ENCODE measurements at places on chromosomes 13 and 19. TPM values are rescaled to one million over a fixed set of nuclear protein-coding genes. Genes with fewer than 3 reads are reported as not detected.
A peak's percentile ranks its signal among the peaks of the same experiment; 100 is the strongest.

DNA sequence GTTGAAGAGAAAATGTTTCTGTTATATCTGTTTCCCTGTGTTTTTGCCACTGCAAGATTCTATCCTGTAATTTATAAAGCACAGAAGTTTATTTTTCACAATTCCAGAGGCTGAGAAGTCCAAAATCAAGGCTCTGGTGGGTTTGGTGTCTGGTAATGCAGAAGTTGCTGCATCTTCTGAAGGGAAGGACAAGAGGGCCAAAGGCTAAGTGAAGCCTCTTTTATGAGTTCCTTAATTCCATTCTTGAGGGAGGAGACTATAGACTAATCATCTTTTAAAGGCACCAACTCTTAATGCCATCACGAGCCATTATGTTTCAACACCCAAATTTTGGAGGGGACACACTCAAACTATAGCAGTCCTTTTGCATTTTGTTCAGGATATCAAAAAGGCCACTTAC lies 34.1 kb upstream of the WDFY2 start:
- H3K4me1 ChIP-seq, result peaks cover 2% of the 10 kb centered on the region
- no peak for DNase-seq
- no peak overlapping the region for H3K27ac ChIP-seq
- no peak overlapping the region for H3K4me3 ChIP-seq
- H3K27me3 ChIP-seq, result no peaks in the 10 kb centered on the region

DNA sequence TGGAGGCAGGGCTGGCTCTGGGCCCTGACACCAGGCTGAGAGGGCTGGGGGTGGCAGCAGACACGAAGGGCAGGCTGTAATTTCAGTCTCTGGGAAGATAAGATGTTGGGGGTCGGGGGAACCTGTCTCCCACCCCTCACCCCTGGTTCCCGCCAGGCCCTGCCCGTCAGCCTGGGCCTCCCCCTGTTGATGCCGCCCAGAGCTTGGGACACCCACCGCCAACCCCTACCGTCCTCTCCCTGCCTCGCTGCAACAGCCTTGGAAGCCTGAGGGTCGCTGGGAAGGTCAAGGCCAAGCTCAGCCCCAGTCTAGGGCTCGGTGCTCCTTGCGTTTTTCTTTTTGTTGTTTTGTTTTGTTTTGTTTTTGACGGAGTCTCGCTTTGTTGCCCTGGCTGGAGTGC lies 14.5 kb downstream of the PALM start:
- H3K4me1 ChIP-seq, result no peaks in the 10 kb centered on the region
- H3K27me3 ChIP-seq, result peaks cover 2% of the 10 kb centered on the region
- H3K36me3 ChIP-seq, result no peaks in the 10 kb centered on the region
- no peak overlapping the region for H3K27ac ChIP-seq

DNA sequence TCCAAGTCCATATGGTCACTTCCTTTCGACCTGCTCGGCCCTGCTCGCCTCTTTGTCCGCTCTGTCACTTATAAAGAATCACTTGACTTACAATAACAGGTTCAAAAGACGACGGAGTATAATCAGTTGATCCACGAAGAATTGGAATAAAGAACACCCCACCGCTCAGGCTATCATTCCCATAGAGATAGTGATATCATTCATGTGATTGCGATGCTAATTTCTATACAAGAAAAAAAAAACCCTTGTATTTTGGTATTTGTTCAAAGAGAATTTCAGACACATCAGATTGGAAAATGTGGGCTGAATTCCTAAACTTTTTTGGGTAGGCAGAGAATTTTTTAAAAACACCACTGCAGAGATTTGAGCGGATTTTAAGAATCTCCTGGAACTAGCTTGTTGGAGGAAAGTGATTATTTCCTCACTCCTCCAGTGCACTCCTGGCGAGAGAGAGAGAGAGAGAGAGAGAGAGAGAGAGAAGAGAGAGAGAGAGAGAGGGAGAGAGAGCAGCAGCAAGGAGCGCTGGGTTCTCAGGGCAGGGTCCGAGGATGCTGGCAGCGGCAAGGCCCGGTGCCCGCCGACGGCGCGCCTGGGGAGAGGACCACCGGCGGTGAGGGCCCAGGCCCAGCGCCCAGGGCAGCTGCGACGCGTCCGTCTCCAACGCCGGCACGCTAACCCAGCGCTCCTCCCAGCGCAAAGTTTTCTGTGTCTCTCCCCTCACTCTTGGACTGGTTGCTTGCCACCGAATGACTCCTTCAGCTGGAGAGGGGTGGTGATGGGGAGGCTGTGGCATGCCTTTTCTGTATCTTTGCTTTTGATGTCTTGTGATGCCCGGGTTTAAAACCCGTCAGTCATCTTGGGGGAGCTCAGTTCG lies 149.0 kb upstream of the ZNF536 start:
- peak overlapping the region; percentile 64 for H3K4me3 ChIP-seq
- DNase-seq, result no peak
- no peak overlapping the region for H3K27ac ChIP-seq
- H3K4me1 ChIP-seq, result peaks cover 20% of the 10 kb centered on the region

- H3K27ac ChIP-seq, result no peak overlapping the region
- H3K4me3 ChIP-seq, result no peak overlapping the region
- no peaks in the 10 kb centered on the region for H3K36me3 ChIP-seq
- DNase-seq, result no peak
- H3K4me1 ChIP-seq, result no peaks in the 10 kb centered on the region
These were observed 201.9 kb downstream of the KCTD12 start for GRCh38 chr13:76684336-76684735.

DNA sequence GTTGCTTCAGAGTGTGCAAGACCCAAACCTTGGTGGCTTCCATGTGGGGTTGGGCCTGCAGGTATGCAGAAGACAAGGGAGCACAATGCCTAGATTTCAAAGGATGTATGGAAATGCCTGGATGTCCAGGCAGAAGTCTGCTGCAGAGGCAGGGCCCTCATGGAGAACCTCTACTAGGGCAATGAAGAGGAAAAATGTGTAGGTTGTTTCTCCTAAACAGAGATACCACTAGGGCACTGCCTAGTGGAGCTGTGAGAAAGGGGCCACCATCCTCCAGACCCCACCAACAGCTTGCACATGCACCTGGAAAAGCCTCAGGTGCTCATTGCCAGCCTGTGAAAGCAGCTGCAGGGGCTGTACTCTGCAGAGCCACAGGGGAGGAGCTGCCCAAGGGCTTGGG lies 532.6 kb upstream of the GPC6 start:
- H3K4me3 ChIP-seq, result no peak overlapping the region
- H3K27me3 ChIP-seq, result no peaks in the 10 kb centered on the region
- no peak for DNase-seq
- no peaks in the 10 kb centered on the region for H3K36me3 ChIP-seq
- no peaks in the 10 kb centered on the region for H3K4me1 ChIP-seq
- no peak overlapping the region for H3K27ac ChIP-seq

GRCh38 chr19:15717809-15718208 lies 10.0 kb upstream of the OR10H2 start:
- H3K27me3 ChIP-seq, result peaks cover 12% of the 10 kb centered on the region
- no peak overlapping the region for H3K27ac ChIP-seq
- no peaks in the 10 kb centered on the region for H3K36me3 ChIP-seq
- no peak for DNase-seq
- no peak overlapping the region for H3K4me3 ChIP-seq

The NOP53 gene
- 101 TPM for polyA plus RNA-seq

The CFAP97D2 gene
- 0.44 TPM for polyA plus RNA-seq

The GRIK5 gene
- not detected for polyA plus RNA-seq

Data from immature natural killer cell (primary cell).